ENCODE measurements at places on chromosomes 2 and 18.

GRCh38 chr2:62565309-62565908, 59.4 kb upstream of the TMEM17 start:
- no peak for DNase-seq

DNA sequence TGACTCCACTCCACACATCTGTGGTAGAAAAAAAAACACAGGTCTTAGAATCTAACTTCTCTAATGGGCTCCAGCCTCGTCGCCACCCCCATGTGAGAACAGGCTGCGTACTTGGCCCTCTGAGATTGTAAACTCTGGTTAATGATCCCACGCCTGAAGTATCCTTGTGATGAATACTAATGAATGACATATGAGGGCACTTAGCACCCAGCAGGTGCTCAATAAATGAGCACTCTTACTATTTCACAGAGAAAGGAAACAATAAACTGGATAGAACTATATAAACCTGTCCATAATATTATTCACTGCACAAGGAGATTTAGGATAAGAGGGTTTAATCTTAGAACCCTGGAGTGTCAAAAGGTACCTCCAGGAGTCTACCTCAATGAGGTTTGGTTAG, 310.1 kb upstream of the HNRNPA3 start:
- no peak for DNase-seq

DNA sequence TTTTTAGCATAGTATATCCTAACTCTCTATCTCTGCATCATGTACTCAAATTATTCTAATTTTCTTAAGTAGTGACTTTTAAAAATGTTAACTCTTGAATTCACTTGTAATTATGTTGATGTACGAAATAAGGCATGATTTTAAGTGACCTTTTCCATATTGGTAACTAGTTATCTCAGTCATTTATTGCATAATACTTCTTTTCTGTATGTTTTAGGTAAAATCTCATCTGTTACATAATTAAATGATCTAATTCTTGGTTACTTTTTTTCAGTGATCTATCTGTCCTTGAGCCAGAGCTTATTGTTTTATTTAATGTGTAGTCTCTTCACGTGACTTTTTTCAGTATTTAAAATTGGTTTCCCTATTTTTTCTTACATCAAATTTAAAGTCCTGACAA, 4.8 kb upstream of the UBE2E3 start:
- DNase-seq = no peak

GRCh38 chr18:28063271-28063761, 113.6 kb downstream of the CDH2 start:
- no peak for DNase-seq

- peak; percentile 2 for DNase-seq
Measured at GRCh38 chr18:47184419-47185050, 8.4 kb upstream of the IER3IP1 start.

DNA sequence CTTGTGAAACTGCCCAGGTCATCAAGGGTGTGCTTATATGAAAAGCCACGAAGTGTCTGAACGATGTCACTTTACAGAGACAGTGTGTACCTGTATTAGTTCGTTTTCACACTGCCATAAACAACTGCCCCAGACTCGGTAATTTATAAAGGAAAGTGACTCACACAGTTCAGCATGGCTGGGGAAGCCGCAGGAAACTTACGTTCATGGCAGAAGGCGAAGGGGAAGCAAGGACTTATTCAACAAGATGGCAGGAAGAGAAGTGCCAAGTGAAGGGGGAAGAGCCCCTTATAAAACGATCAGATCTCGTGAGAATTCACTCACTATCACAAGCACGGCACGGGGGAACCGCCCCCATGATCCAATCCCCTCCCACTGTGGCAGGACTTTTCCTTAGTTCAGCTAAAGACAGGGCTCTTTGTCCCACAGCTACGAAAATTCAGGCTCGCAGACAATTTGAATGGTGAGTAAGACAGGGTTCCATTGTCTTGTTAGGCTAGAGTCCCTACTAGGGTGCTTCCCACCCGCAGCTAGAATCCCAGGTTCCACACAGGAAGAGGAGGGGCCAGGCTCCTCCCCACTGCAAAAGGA, 20.1 kb downstream of the TMEM177 start:
- no peak for DNase-seq

- DNase-seq = peak; percentile 17
Measured at GRCh38 chr2:73907840-73908452, 15.1 kb downstream of the ACTG2 start.

DNA sequence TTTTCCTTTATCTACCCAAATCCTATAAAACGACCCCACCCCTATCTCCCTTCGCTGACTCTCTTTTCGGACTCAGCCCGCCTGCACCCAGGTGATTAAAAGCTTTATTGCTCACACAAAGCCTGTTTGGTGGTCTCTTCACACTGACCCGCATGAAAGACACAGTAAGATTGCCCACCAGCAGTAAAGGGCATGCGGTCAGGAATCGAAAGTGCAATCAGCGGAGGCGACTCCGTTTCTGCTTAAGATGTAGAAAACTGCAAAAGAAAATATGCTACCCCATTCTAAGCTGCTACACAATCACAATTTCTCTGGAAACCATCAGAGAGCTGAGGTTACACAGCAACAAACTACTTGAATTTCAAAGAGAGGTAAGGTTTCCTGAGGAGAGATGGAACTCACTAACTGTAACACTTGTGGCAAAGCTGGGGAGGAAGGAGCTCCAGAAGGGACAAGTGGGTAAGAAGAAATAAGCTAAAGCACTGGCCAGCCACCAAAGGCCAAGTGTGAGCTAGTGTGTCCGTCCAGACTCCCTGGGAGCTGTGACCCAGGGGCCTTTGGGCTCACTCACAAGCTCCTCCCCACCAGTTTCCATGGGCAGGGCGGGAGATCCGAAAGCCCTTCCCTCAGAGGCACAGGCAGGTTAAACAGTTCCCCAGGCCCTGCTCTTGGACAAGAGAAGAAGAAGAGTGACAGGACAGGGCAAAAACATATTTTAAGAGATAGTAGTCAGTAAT, 72.8 kb upstream of the TGFA start:
- no peak for DNase-seq

GRCh38 chr2:156456616-156457015, 20.4 kb downstream of the GPD2 start:
- DNase-seq = no peak
